ENCODE measurements at places on chromosomes 2 and 18.

DNA sequence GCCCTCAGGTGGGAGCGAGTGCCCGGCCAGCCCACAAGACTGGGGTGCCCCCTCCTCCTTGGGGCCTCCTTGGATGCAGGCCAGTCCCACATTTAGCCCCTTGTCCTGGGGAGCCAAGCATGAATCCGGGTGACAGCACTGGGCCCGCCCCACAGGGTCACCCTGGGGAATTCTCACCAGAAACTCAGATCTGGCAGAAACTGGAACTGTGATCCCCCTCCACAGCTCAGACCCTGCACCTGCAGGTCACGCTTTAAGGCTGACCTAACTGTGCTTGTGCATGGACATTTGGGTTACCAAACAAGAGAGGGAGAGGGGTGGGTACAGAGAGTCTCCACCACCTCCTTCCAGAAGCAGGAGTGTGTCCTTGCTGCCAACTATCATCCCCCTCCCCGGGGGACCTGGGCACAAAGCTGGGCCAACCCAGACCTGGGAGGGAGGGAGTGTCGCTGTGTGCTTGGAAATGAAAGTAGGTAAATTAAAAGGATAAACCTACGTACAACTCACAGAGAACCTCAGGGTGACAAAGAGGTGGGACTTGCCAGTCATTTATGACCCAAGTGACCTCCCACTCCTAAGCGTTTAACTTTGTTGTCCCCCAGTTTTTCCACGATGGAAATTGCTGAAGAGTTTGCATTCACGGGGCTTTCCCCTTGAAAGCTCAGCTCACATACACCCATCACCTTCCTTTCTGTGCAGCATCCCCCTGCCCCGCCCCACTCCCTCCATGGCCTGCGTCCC lies 9.1 kb downstream of the ITM2C start:
- DNase-seq: no peak

DNA sequence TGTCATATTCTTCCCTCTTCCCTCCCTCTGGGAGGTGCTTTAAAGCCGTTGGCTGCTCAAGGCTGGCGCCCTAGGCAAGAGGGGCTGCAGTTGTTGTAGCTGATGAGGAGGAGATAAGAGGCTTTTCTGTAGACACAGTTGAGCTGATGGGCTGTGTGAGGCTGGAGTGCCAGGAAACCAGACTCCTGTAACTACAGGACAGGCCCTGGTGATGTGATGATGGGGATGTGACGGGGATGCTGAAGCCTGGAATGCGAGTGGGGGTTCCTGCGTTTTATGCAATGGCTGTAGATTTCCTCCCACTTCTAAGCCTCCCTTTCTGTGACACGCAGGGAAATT lies 5.7 kb upstream of the EFR3B start:
- no peak for DNase-seq

- no peak for DNase-seq
Observed at GRCh38 chr2:236449167-236449761, 120.4 kb upstream of the ACKR3 start.

DNA sequence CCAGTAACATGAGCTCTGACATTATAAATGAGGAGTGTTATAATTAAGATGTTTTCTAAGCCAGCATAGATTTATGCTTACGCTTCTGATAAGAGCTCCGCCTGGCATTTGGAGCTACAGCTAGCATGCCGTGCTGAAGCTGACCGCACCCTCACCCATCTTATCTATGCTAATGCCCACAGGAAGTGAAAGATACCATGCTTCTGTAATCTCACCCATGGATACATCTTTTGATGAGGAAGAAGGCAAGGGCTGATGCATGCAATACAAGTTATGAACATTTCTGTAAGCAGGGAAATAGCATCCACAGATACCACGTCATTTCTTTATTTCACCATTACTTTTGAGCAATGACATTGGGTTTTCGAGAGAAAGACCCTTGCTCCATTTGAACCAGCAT lies 82.3 kb downstream of the ARL4C start:
- DNase-seq: no peak

GRCh38 chr2:224764565-224765236 lies 48.5 kb upstream of the CCDC195 start:
- no peak for DNase-seq

DNA sequence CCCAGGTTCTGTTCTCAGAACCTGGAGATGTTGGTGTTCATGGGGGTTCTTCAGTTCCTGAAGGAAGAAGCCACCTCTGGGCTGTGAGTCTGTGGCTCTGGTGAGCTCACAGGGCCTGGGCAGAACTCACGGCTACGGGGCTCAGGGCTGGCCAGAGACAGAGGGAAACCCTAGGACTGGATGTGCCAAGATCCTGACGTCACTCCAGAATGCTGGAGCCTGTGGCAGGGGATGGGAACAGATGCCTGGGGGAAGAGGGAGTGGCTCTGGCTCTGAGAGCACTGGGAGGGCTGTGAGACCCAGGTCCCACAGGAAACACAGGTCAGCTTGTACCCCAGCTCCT lies at the start of gene OTOF:
OTOF (minus strand) TSS at position 214 of the 343 bp plus-strand sequence.
- DNase-seq: peak; percentile 44

- DNase-seq: no peak
Observed at GRCh38 chr18:30915336-30915988, 127.1 kb downstream of the DSC3 start.

DNA sequence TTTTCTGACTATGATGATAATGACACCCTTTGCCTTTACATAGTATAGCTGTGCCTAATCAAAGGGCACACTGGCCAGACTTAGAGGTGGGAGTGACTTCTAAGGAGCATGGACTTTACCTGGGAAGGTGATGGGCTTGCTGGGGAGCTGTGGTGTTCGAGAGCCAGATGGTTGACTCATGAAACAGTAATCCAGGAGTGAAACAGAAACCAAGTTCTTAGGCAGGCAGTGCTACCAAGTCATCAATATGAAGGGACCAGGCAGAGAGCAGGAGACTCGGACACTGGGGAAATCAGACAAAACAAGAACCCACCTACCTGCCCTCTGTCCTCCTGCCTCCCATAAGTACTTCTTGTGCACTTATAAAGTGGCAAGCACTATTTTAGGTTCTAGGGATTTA lies 430.4 kb downstream of the DLGAP1 start:
- no peak for DNase-seq

GRCh38 chr18:68172842-68173549 lies 541.9 kb downstream of the TMX3 start:
- peak; percentile 21 for DNase-seq

DNA sequence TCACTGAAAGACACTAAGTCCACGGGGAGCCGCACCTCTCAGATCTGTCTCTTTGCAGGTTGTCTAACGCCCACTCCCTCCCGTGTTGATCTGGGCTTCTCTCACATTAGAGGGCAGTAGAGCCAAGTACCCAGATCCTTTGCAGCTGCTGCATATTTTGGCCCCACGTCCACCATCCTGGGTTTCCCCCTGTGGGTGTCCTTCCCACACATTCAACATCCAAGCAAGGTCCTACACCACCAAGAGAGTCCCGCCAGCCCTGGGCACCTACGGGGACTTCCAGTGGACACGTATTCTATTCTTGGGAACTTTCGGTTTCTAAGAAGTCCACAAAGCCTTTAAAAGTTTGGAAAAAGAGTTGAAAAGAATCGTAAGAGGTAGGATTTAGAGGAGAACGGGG lies 116.6 kb downstream of the ATL2 start:
- DNase-seq: no peak

DNA sequence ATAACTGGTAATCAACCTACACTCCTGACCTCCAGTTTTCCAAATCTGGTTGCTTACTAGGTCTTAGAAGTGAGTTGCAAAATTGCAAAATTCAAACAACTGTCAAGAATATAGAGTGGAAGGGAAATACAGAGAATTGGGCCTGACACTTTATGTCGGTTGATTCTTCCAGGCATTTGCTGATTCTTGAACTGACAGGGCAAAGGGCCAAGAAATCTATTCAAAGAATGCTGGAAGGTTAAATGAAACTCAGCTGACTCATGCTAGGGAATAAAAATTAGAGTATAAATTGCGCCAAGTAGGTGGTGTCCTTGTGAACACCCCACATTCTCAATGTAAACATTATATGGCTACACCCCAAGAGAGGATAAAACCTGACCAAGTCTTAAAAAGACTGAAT lies 21.5 kb upstream of the ZSCAN30 start:
- no peak for DNase-seq

- no peak for DNase-seq
Observed at GRCh38 chr2:206982360-206982955, 43.1 kb downstream of the CPO start.

- DNase-seq: no peak
Observed at GRCh38 chr18:55416791-55417190, 171.2 kb downstream of the TCF4 start.

- DNase-seq: no peak
Observed at GRCh38 chr2:188243381-188243780, 48.3 kb upstream of the GULP1 start.

DNA sequence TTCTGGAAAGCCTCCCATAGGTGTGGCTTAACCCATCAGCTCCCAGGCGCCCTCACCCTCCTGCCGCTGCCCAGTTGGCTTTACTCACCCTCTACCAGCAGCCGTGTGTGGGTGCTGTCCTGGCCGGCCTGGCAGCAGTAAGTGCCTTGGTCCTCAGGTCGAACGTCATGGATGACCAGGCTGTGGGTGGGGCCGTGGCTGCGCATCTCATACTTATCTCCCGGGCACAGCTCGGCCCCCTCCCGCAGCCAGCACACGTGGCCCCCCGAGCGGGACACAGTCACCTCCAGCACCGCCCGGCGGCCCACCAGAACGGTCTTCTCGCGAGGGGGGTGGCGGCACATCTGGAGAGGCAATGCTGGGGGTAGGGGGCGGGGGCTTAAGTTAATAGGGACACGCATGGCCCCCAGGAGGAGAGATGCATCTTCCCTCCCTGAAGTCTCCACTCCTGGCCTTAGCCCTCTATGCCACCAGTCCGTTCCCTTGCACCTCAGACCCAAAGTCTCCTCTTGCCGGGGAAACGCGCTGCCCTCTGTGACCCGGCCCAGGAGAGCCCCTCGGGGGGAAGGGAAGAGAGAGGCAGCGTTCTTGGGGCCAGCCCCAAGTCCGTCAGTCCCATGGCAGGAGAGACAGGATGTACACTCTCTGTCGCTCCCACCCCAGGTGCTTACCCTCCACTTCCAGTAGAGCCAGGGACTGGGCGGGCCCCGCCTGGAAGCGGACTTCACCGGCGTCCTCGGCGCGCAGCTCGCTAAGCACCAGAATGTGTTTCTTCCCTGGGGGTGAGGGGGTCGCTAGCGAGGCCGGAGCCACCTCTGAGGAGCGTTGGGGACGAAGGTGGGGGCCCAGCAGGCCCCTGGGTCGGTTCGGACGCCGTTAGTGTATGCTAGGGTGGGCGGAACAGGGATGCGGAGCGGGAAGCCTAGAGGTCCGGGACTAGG lies 7.9 kb downstream of the TMEM198 start:
- peak; percentile 52 for DNase-seq

DNA sequence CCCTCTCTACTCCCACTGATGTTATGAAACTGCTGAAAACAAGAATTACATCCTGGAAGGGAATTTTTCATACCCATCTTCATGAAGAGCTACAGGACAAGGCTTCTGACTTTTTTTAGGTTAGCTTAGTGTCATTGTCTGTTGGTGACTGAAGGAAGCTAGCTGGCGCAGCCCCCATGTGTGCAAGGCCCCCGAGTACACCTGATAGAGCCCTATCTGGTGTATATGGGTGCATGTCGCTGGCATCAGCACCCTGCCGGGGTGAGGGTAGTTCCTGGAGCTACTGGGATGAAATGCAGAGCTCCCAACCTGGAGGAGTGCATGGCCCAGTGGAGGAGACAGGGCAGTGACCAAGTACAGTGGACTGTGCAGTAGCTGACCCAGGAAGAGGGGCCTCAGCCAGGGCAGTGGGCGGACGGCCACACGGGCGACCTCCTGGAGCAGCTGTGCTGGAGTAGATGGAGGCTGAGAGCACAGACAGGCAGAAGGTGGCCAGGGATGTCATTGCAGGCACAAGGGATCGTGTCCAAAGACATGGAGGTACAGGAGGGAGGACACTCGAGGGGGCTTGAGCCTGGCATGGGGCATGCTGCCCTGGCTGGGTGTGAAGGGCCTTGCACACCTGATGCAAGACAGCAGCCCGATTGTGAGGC lies 12.1 kb downstream of the IMPA2 start:
- DNase-seq: no peak

- no peak for DNase-seq
Observed at GRCh38 chr2:149387411-149387810, 57.0 kb downstream of the LYPD6 start.

GRCh38 chr2:224722250-224722649 lies 6.1 kb upstream of the CCDC195 start:
- no peak for DNase-seq

- DNase-seq: no peak
Observed at GRCh38 chr2:118374974-118375755, 286.9 kb downstream of the INSIG2 start.

DNA sequence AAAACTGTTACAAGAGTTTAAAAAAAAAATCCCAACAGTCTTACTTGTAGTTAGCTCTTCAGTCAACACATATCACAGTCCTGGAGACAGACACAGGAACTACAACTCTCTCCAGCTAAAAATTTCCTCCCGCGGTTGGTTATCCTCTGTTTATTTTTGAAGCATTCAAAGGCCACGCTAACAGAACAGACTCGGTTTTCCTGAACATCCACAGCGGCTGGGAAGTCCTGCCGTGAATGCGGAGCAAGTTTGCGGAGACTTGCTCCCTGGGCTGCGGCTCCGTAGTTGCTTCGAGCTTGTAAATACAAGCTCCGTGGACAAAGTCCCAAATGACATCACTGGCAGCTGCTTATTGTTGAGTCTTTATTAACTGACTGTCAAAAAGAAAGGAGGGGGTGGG lies at the start of gene NCKAP5:
NCKAP5 (minus strand) TSS at position 292 of the 400 bp plus-strand sequence. CDS start 50,937 bp downstream, outside the sequence.
- DNase-seq: peak; percentile 42

DNA sequence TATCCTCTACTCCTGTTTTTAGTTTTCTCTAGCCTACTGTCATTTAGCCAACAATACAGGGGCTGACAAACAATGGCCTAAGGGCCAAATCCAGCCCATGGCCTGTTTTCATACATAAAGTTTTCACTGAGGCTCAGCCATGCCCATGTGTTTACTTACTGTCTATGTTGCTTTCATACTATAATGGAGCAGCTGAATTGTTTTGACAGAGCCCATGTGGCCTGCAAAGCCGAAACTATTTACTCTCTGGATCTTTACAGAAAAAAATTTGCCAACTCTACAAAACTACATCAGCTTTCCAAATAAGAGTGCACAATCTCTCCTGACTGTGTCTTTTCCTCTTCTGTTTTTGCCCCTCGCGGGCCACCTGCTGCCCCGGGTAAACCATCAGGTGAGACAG lies 24.0 kb downstream of the LGALSL start:
- no peak for DNase-seq

DNA sequence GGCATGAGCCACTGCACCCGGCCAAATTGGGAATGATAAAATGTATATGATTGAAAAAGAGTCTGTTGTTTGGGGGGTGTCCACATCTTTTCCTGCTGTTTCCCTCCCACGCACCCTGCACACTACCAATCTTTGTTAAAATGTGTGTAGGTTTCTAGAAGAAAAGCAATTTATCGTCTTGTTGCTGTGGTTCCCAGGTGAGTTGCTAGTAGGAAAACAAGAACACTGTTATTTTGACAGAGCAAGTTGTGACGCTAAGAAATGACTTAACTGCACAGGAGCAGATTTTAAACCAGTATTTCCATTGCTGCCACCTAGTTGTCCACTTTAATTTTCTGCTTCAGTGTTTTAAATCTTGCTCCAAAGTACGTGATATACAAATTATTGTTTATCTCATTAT lies 21.0 kb upstream of the USP14 start:
- no peak for DNase-seq
